ENCODE measurements at places on chromosomes 7 and 10.

- no peak for DNase-seq
These were observed 51.6 kb upstream of the SFTPD start for GRCh38 chr10:80000541-80000940.

- DNase-seq = no peak
These were observed 12.0 kb upstream of the DOCK1 start for GRCh38 chr10:126893206-126893605.

- DNase-seq = no peak
These were observed 968 bp downstream of the NOLC1 start for GRCh38 chr10:102153093-102153620.

DNA sequence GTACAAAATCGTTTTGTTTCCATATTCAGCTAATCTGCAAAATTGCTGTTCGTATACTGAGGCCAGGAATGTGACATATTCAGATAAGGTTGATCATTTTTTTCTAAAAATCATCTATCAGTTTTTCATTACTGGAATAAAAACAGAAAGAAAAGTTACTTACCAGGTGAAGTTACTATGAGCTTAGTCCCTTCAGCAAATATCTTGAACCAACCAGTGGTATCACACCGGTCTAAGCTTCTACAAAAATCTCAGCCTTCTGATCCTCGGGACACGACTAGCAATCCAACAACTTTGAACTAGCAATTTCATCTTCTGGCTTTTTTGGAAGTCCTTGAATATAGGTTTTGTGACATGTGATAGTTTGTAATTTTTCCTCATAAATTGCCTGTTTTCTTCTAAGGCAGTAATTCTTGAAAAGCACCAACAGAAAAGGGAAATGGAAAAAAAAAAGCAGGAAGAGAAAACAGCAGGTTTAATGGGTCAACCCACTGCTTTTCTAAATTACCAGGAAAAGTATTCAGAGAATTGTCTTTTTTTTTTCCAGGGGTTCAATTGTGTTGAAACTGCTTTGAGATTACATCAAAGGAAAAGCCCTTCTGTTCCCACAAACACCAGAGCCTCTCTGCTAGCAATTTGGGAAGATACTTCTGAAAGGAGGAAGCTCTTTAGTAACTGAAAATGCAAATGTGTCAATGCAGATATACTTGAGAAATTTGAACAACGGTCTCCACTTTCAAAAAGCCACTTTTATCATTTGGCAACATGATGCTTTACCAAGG, 2.9 kb upstream of the TARP start:
- no peak for DNase-seq

DNA sequence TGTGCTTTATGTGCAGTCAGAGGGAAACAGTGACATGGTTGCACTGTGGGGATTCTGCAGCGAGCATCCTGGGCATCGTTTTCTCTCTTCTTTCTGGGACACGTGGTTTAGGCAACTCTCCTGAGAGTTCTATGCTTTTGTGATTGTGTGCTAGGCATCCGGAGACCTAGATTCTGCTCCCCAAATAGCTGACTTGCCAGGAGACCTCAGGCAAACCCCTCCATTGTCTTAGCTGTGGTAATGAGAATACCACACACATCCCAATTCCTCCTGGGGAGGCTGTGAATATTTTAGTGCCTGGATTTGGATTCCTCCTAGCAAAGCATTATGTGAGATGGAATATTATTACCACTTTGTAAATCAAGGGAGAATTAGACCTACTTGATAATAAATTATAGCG, 611.9 kb upstream of the C7orf33 start:
- DNase-seq = no peak

GRCh38 chr7:149196705-149197171, 1.4 kb downstream of the ZNF282 start:
- DNase-seq = no peak

DNA sequence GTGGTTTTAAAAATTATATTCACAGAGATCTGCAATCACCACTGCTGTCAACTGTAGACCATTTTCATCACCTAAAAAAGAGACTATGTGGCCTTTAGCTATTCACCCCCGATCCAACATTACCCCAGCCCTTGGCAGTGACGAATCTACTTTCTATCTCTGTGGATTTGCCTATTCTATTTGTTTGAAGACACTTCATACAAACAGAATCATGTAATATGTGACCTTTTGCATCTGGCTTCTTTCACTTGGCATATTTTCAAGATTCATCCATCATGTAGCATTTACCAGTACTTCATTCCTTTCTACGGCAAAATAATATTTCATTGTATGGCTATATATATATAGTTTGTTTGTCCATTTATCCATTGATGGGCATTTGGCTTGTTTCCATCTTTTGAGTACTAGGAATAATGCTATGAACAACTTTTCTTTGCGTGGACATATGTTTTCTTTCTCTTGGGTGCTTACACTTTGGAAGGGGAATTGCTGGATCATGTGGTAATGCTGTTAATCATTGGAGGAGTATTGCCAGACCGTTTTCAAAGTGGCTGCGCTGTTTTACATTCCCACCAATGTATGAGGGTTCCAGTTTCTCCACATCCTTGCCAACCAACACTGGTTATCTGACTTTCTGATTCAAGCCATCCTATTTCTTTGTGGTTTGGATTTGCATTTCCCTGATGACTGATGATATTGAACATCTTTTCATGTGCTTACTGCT, 22.3 kb downstream of the ADAMTS14 start:
- no peak for DNase-seq

DNA sequence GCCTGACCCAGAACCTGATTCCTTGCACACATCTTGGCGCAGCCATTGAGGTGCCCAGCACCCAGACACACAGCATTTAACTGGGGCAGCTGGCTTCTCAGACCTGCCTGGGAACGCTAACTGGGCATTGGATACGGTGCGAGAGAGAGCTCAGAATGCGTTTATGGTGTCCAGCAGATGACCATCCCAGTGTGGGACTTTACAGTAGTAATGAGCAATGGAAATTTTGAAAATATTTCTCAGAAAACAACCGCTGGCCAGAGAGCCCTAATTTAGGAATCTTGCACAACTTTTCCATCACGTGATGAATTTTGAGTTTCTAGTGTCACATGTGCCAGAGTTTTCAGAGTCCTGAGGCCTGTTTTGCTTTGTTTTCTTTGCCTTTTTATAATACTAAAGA, 78.2 kb upstream of the SEC61G start:
- DNase-seq = no peak

DNA sequence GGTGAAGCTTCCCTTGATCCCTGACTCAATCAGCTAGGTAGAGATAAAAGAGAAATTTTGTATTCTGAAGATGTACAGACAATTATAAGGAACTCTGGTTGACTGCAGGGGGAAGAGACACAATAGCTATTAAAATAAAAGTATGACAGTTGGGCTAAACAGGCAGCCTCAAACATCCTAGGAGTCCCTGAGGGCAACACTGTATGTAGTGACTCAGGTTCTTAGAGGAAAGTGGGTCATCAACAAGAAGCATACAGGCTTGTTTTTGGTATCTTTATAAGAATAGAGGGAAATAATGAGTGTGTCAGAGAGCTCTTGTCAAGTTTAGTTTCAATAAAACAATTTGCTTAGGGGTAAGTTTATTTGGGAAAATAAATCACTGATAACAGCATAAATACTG, 150.3 kb downstream of the AUTS2 start:
- DNase-seq = no peak

DNA sequence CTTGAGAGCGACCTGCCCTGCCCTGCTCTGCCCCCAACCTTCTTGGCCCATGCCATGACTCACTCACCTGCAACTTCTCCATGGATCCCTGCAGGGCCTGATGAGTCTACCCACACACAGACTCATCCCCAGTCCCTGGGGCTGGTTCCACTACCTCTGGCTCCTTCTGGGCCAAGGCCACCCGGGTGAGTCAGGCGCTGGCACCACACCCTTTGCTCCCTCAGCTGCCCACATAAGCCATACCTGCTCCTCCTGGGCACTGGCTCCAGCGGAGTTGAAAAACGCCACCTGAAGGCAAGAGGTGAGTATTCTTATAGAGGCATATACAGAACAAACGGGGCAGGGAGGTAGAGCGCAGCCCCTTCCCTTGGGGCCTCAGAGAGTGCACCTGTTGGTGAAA, 16.2 kb upstream of the MTPAP start:
- DNase-seq = no peak

GRCh38 chr7:52726493-52726892, 308.9 kb upstream of the POM121L12 start:
- DNase-seq = no peak

- DNase-seq = no peak
These were observed 262.2 kb downstream of the ZMYND11 start for GRCh38 chr10:397321-398068.

- no peak for DNase-seq
These were observed 16.1 kb upstream of the MEST start for GRCh38 chr7:130475776-130476175.
